Kidney glomerular epithelial cell (primary cell): ENCODE measurements at places on chromosomes 7 and 10.
A peak's percentile ranks its signal among the peaks of the same experiment; 100 is the strongest.

- no peak for DNase-seq
Measured at GRCh38 chr7:70589010-70589409, 542.9 kb upstream of the GALNT17 start.

GRCh38 chr7:71535616-71536015, 403.7 kb downstream of the GALNT17 start:
- DNase-seq, result no peak

- no peak for DNase-seq
Measured at GRCh38 chr10:103610083-103610472, 116.6 kb downstream of the NEURL1 start.

GRCh38 chr10:110141185-110141584, 66.2 kb upstream of the MXI1 start:
- no peak for DNase-seq

GRCh38 chr7:573933-574381, 54.3 kb upstream of the PDGFA start:
- DNase-seq, result no peak

GRCh38 chr10:106537866-106538265, 626.6 kb downstream of the SORCS1 start:
- no peak for DNase-seq

DNA sequence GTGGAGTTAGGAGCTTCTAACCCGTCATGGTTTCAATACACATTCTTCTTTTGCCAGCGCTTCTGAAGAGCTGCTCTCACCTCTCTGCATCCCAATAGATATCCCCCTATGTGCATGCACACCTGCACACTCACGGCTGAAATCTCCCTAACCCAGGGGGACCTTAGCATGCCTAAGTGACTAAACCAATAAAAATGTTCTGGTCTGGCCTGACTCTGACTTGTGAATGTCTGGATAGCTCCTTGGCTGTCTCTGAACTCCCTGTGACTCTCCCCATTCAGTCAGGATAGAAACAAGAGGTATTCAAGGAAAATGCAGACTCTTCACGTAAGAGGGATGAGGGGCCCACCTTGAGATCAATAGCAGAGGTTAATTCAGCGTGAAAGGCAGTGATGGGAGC, 22.4 kb downstream of the PRSS2 start:
- DNase-seq, result no peak

DNA sequence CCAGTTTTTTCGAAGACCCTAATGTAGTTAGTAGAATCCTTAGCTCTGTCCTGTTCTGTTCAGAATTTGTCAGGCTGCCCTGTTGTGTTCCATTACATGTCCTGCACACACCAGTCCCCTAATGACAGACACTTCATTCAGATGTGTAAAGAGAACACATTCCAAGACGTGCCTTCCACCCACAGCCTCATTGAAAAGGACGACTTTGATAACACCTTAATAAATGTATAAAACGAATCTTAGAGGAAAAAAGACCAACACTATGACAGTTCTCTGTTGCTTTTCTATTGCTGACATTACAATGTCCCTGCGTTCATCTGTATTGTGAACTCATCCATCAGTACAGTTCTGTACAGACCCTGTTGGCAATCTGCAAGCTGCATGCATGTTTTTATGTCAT, 3.5 kb downstream of the LRRTM3 start:
- DNase-seq, result no peak

- no peak for DNase-seq
Measured at GRCh38 chr10:37572206-37572605, 285.2 kb downstream of the ZNF248 start.

DNA sequence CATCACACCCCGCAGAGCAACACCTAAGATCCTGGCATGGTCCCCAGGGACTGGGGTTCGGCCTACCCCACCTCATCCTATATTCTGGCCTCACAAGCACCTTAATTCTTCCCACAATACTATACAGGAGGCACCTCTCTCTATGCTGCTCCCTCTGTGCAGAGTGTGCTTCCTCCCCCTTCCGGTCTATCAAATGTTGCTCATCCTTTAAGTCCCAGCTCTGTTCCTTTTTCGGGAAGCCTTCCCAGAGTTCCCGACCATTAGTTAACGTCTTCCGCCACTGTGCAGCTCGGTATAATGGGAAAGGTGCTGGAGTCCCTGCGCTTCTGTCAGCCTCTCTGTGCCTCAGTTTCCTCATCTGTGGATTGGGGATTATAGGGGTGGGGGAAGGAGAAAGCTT, 21.8 kb downstream of the PALD1 start:
- DNase-seq, result no peak

DNA sequence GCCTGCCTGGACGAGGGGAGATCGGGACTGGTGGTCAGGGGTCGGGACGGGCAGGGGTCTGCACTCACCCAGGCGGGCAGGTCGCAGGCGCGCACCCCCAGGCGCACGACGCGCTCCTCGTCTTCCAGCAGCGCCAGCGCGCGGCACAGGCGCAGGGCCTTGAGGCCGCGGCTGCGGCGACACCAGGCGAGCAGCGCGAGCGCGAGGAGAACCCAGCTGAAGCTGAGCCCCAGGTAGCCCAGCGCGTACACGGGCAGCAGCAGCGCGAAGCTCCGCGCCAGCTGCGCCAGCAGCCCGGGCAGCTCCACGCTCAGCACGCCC, 328 bp downstream of the ESYT2 start:
- DNase-seq, result peak; percentile 62

DNA sequence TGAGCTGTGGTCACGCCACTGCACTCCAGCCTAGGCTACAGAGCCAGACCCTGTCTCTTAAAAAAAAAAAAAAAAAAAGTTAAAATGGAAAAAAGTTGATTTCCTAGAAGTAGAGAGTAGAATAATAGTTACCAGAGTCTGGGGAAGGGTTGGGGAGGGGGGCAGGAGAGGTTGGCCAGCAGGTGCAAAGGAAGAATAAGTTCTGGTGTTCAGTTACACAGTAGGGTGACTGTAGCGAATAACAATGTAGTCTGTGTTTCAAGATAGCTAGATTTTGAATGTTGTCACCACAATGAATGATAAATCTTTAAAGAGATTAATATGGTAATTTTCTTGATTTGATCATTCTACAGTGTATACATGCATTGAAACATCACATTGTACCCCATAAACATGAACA, 142.9 kb downstream of the NRF1 start:
- no peak for DNase-seq

DNA sequence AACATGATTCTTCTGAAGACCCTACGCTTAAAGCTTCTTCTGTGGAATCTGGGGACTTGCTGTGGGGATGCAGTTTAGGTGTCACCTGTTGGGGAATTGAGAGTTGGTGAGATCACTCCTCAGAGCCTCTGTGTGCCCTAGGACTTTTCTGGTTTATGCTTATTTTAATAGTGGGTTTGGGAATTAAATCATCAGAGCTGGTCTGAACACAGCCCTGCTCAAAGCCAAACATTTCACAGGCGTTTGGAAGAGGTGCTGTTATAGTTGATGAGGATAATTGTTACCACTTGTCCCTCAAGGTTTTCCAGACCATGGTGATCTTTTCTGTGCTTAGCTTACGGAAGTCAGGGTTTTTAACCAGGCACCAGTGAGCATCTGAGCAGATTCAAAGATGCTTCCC, 106.1 kb downstream of the EBLN1 start:
- no peak for DNase-seq

DNA sequence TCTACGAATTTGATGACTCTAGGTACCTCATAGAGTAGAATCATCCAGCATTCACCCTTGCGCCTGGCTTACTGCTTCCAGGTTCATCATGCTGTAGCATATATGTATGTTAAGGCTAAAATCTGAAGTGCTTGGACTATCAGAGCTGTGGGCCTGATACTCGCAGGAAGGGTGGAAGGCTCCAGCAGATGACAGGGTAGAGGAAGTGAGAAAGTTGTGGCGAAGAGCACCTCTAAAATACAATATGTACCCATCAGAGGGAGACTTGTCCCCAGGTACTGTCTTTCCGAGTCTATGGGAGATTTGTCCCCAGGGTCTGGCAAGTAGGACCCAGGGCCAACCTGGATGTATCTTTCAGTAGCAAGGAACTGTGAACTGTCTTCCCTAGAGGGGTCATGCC, 48.1 kb upstream of the PLEKHA1 start:
- no peak for DNase-seq

DNA sequence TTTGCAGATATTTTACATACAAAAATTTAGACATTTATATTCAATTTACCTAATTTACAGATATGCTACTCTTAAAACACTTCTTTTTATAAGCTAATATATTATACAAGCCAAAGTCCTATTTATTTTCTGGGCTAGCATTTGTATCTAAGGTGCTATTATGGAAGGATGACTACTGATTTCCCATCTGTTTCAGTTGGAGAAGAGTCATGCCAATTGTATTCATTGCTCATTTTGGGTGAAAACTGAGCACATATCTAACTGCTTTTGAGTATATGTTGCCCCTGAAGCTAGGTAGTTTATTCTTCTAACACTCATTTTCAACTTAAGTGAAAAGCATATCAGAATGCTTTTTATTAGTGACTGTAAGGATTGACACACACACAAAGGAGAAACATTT, 172.9 kb downstream of the CDK14 start:
- DNase-seq, result no peak

- no peak for DNase-seq
Measured at GRCh38 chr7:28419716-28420115, 7.4 kb downstream of the CREB5 start.

GRCh38 chr10:70695241-70696030, 23.1 kb downstream of the ADAMTS14 start:
- no peak for DNase-seq

GRCh38 chr10:79244841-79245504, 102.3 kb upstream of the PPIF start:
- DNase-seq, result no peak

- peak; percentile 44 for DNase-seq
Measured at GRCh38 chr10:20877986-20878983, 18.8 kb downstream of the NEBL start.

- DNase-seq, result no peak
Measured at GRCh38 chr7:29562307-29562706, 1.3 kb upstream of the PRR15 start.

- DNase-seq, result no peak
Measured at GRCh38 chr10:43273543-43273942, 6.7 kb upstream of the RASGEF1A start.

GRCh38 chr10:10584161-10584560, 433.5 kb upstream of the CELF2 start:
- DNase-seq, result no peak

GRCh38 chr7:78473571-78474301, 675.2 kb downstream of the PHTF2 start:
- no peak for DNase-seq

DNA sequence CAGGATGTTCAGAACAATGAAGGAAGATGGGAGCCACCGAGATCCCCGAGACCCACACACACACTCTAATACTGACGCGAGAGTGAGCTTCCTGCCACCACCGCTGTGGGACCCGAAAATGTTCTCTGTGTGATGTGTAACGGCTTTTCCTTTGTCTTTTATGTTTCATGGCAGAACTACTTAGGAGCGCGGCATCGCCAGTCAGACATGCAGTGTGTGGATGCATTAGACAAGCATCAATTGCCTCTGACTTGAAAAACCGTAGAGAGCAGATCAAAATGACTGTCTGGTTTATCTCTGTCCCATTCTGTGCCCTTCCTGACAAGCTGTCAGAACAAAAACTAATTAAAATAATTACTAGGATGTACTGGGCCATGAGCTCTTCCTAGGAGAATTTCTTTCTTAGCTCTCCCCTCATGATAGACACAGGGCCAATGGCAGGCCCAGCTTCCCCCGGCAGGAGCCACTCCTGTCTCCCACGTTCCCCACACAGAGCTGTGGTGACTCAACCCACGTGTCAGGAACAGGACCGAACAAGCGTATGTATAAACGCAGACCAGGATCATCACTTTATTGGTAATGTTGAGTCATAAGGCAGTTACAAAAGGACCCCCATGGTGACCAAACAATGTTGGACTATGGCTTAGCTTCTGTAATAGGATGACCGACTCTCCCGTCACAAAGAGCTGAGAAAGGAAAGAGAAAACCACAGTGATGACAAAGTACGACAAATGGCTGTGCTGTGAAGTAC, 705.0 kb downstream of the PARD3 start:
- DNase-seq, result no peak

DNA sequence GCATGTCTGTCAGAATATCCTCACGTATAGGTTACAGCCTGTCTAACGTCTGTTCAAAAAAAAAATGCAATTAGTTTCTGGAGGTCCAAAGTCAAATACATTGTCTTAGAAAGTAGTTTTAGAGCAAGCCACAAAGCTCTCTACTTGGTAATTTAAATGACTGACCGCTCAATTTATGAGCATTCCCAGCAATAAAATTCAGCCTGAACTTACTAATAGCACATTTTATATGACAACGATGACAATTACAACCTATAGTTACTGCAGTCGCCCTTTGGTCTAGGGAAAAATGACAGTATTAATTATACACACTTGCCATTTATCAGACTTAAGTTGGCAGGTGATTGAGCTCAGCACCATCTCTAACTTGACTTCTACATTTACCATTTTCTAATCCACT, 425.8 kb upstream of the STEAP1 start:
- DNase-seq, result no peak

DNA sequence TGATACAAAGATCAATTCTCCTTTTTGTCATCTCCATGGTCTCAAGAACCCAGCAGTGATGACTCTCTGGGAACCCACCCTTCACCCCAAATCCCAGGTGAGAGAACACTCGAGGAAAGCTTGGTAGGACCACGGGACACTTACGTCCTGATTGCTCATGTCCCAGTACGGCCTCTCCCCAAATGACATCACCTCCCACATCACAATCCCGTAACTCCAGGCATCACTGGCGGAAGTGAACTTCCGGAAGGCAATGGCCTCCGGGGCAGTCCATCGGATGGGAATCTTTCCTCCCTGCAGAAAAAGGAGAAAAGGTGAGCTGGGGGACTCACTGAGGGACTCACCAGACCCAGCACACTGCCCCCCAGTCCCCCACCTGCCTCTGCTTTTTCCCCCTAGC, 21.0 kb downstream of the EPHB4 start:
- no peak for DNase-seq

DNA sequence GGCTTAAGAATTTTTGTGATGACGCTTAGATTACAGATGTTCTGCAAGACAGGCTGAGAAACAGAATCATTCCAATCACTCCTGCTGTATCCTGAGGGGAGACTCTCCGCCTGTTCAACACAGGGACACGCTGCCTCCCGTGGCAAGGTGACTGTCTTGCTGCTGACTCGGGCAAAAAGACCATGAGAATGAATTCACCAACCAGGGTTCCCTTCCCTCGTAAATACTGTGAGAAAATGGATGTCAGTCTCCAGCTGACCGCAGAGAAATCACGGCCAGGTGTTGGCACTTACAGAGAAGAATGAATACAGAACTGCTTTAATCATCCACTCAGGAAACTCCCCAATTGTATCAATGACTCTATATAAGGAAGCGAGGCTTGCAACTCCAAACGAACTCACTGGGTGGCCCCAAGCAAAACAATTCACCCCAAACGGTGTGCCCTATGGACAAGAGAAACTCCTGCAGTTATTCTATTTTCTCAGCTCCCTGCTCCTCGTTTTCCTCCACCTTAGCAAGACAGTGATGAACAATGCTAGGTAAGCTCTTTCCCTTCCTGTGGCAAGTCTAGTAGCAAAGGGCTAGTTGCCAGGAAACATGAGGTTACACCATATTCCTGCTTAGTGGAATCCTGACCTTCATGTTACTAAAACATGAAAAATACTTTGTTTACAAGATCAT, 22.8 kb downstream of the GNA12 start:
- DNase-seq, result peak; percentile 88

- DNase-seq, result no peak
Measured at GRCh38 chr10:50636618-50637579, 13.1 kb upstream of the SGMS1 start.

GRCh38 chr7:158127241-158127640, 460.4 kb downstream of the PTPRN2 start:
- no peak for DNase-seq

GRCh38 chr7:92916770-92917224, 80.4 kb upstream of the CDK6 start:
- DNase-seq, result peak; percentile 99

GRCh38 chr7:99693427-99694200, 13.8 kb upstream of the CYP3A5 start:
- DNase-seq, result no peak
